CD4-positive, CD25-positive, alpha-beta regulatory T cell (primary cell): ENCODE measurements at places on chromosomes 7 and 10. TPM values are rescaled to one million over a fixed set of nuclear protein-coding genes. Genes with fewer than 3 reads are reported as not detected.

DNA sequence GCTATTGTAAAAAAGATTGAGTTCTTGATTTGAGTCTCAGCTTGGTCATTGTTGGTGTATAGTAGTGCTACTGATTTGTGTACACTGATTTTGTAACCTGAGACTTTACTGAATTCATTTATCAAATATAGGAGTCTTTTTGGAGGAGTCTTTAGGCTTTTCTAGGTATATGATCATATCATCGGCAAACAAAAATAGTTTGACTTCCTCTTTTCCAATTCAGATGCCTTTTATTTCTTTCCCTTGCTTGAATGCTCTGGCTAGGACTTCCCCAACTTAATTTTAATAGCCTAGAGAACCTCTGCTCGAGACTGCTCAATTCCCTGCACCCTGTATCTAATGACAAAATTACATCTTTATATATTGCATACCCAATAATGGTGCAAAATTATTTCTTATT lies 154.4 kb downstream of the CCDC7 start:
- no peak for DNase-seq

- DNase-seq: no peak
Observed at GRCh38 chr10:29895456-29895855, 163.9 kb downstream of the JCAD start.

The DNAJB6 gene
- total RNA-seq: 250 TPM

The SPOCK2 gene
- total RNA-seq: 683 TPM

DNA sequence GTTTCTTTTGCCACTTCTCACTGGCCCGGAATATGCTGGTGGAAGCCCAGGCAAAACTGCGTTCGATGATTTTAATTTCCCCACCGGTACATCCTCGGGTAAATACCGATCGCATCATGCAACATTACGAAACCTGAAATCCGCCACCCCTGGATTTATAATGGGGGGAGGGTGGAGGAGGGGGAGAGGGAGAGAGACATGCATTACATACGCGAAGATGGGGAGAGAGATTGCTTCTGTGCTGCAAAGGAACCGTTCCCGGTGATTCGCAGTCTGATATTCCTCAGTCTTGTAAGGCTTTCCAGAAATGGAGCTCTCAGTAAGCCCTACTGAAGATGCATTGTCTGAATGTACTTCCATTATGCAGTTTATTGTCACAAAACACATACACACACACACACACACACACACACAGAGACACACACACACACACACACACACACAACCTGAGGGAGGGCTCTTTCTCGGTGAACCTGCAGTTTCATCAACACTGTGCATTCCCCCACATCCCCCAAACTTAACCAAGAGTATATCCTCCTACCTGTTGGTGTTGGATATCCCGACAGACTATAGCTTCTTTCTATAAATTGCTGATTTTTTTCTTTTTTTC lies 741 bp downstream of the GPR85 start:
- DNase-seq: no peak

- DNase-seq: no peak
Observed at GRCh38 chr7:155820788-155821187, 8.5 kb upstream of the SHH start.

GRCh38 chr10:33293531-33294170 lies 40.8 kb downstream of the NRP1 start:
- no peak for DNase-seq

- no peak for DNase-seq
Observed at GRCh38 chr10:7264313-7264756, 146.5 kb downstream of the SFMBT2 start.

- no peak for DNase-seq
Observed at GRCh38 chr10:77220150-77220549, 417.5 kb downstream of the KCNMA1 start.

DNA sequence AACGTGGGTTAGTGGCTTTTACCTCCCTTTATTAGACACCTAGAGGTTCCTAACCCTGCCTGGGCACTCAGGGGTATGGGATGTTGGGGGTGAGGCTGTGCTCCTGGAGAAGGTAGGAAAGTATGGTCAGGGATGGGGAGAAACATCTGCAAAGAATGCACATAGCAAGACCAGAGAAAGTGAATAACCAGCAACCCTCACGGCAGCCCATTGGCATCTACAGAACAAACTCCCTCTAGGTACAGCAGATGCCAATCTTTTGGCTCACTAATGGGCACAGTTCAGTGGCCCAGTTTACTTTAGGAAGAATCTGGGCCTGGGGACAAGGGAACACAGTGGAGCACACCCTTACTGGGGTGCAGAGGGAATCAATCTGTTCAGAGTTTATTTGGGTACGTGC lies 143.9 kb downstream of the JAZF1 start:
- DNase-seq: no peak

DNA sequence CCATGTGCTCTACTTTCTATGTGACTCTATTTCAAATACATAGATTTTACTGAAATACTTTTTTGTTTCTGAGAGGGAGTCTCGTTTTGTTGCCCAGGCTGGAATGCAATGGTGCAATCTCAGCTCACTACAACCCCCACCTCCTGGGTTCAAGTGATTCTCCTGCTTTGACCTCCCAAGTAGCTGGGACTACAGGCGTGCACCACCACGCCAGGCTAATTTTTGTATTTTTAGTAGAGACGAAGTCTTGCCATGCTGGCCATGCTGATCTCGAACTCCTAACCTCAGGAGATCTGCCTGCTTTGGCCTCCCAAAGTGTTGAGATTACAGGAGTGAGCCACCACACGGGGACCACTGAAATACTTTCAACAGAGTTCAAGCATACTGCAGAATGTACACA lies 3.5 kb downstream of the IDI1 start:
- DNase-seq: no peak

DNA sequence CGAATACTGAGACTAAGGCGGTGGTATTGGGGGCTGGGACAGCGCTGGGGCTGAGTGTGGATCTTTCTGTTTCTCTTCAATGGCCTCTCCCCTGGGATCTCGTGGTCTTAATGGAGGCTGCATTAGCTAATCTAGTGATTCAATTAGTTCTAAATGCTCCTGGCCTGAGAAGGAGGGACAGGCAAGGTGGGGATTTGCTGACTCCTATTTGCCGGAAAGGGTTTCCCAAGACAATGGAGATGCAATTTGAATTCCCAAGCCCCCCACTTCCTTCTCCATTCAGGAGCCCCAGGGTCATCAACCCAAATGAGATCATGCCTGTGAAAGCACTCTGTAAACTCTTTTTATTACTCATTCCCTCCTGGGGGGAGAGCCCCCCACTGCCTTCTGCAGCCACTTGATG lies 111.7 kb upstream of the PLXNA4 start:
- DNase-seq: no peak

- no peak for DNase-seq
Observed at GRCh38 chr7:155618708-155619633, 25.5 kb upstream of the RBM33 start.

DNA sequence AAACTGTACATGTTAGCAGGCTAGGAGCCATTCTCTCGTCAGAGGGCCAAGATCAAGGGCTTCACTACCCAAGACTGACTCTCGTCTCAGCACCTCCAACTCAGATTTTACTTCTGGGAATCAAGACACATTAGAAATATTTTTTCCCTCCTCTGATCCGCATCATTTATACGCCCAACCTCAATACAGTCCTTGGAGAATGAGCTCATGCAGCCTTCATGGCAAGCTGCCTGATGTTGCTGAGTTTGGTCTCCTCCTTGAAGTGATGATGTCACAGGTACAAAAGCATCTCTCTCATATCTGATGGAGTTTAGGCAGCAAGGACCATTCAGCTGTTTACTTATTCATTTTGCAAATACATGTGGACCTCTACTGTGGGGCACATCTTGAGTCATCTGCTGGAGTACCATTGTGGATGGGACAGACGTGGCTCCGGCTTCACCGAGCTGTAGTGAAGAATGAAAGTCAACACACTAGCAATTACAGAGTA lies 114.0 kb downstream of the BMPER start:
- DNase-seq: no peak

The MACROH2A2 gene
- total RNA-seq: 2.4 TPM

The CDK1 gene
- total RNA-seq: 2.1 TPM

GRCh38 chr10:125049216-125049881 lies 107.4 kb downstream of the ZRANB1 start:
- DNase-seq: no peak

- no peak for DNase-seq
Observed at GRCh38 chr7:32117837-32118236, 47.6 kb upstream of the PDE1C start.

DNA sequence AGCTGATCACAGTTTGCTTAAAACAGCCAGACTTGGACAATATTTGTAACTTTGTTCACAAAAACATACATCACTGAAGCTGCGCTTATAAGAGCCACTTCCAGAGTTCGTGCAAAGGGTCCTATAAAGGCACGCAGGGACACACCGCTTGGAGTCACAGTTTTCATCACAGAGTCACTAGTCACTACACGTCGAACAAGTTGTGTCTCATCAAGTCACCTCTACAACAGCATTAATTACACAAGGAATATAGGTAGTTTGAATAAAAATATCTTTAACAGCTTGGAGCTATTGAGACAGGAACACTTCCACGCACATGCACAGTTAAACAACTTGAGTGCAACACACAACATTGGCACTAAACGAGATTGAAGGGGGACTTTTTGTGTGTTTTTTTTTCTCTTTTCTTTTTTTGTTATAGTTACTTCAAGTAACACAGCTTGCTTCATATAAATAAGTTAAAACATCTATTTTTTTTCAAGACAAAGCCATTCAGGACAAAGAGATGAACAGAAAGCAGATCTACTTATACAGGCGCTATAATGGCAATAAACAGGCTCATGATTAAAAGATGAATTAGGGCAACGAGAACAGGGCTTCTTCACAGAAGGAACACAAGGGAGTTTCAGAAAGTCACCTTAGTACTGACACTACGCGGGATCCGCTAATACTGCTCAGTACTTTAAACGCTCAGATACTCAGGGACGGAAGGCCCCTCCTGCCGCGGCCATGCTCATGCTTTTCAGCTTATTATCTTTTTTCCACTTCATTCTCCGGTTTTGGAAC lies 2.2 kb downstream of the HOXA5 start:
- no peak for DNase-seq

DNA sequence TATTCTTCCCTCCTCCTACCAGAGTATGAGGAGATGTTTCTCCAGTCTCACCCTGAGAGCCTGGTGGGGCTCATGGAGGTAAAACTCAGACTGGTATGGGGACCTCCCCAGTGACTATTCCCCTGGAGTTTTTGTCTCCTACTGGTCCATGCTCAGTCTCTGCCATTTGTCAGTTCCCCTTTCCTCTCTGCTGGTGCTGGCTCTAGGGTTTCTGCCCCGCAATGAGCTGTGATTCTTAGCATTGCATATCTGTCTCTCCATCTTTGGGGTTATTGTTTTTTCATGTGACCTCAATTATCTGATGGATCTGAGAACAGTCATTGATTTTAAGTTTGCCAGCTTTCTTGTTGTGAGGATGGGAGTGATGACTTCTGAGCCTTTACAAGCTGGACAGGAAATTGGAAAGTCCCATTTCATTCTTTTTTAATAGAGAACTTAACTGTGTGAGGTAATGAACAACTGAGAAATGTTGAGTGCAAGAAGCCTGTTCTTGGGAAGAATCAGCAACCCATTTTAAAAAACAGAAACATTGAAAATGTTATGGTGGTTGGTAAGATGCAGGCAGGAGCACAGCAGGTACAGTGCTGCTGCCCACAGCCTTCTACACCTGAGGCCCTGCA lies 26.9 kb downstream of the NACAD start:
- DNase-seq: no peak

DNA sequence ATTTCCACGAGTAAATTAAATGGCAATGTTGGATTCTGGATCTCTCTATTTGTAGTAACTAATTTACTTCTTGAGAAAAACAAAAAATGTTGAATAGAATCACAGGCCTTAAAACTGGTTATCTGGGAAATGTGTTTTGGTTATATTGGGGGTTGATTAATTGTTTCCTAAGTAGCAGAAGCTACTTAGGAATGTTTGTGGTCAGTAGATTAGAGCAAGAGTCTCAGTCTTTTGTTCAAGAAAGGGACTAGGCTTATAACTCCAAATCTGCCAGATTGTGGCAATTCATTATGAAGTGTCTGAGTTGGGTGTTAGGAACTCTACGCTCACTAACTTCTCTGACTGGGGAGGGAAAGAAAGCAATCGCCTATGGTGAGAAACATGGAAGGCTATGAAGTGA lies 244.3 kb upstream of the PHYHIPL start:
- no peak for DNase-seq

The EN2 gene
- not detected for total RNA-seq
